ENCODE measurements at places on chromosomes 16 and 17.

- no peak for DNase-seq
Observed at GRCh38 chr17:77881545-77881944, 77.0 kb upstream of the TNRC6C start.

DNA sequence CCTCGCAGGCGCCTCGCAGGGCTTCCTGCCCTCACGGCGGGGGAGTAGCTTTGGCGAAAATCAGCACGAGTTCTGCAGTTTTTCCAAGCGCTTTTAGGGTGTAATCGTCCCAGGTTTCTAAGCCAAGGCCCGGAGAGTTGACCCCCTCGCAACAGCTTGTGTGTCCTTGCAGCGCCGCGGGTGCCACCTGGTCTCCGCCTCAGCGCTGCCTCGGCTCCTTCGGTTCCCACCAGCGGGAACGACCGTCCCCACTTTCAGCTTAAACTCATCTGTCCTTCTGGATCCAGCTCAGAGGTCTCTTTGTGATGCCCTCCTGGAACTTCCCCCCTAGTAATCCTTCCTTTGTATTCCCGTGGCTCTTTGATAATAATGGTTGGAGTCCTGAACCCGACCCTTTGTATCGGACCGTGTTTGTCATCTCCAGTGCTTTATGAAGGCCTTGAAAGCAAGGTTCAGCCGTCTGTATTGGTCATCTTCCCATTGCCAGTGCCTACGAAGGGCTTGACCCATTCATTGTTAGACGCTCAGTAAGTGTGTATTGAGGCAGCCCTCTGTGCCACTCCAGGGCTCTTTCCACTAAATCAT, 858 bp upstream of the SMARCE1 start:
- DNase-seq = no peak

DNA sequence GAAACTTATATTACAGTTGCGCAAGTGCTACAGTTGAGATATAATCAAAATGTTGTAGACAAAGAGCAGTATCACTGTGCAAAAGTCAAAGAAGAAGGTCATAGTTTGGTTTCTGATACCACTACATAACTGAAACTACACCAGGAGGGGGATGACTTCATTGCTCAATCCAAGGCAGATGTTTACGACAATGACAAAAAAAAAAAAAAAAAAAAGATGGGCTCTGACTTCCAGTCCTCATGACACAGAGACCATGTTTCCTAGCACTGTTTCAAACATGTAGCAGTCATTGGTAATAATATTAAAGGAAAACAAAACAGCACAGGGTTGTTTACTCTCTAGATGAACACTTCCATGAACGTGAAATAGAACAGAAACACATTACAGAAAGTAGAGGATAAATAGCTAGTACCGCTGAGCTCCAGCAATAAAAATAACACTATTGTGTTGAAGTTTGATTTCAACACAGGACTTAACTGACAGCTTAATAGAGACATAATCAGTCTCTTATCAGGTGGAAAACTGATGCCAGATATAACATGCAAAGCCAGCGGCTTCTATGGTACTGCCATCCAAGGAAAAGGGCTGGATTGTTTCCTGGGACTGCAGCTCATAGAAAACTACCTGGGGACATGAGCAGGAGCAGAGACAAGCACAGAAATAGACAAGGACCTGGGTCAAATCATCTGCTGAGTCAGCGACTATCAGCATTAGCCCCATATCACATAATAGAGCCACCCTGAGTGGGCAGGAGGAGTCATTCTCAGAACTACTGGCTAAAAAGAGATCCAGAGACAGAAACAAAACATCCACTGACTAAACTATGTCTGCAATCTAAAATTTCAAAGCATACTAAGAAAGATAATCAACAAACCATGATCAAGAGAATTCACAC, 463.6 kb upstream of the SOX9 start:
- DNase-seq = no peak

GRCh38 chr17:82239401-82239925, 10.6 kb downstream of the SLC16A3 start:
- no peak for DNase-seq

DNA sequence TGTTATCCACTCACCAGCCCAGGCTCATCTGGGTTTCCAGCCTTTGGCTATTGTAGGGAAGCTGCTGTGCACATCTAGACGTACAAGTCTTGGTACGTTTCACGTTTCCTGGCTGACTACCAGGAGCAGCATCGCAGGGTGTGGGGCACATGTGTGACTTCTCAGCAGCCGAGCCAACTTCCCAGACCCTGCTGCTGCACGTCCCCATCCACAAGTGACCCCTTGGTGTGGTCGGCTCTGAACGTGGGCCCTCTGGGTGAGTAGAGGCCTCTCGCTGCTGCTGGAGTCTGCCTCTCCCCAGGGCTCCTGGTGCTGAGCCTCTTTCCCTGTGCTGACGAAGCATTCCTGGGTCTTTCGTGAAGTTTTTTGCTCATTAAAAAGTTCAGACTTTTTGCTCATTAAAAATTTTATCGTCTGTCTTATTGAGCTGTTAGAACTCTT, 70.2 kb upstream of the ZNF750 start:
- DNase-seq = no peak

- no peak for DNase-seq
Observed at GRCh38 chr17:31310886-31311285, 3.0 kb downstream of the EVI2B start.

- DNase-seq = no peak
Observed at GRCh38 chr16:22732400-22732799, 81.6 kb upstream of the HS3ST2 start.

- DNase-seq = no peak
Observed at GRCh38 chr16:54253118-54253517, 33.5 kb downstream of the IRX3 start.

GRCh38 chr16:25914357-25914962, 222.7 kb downstream of the HS3ST4 start:
- no peak for DNase-seq

DNA sequence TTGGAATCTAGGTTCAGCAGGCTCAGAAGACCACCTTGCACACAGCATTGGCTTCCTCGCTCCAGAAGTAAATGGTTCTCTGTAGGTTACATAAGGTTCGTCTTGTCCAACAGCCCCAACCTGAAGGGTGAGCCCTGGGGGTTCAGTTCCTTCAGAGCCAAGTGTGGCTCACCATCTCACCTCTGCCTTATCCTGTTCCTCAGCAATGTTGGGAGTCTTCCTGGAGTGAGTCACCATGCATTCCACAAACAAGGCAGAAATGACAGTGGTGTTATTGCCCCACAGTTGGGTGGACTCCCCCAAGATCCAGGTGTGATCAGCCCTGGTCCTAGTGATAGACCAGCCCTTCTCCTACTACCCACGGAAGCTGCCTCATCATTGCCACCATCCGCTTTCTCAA, 26.8 kb upstream of the SMPD3 start:
- no peak for DNase-seq

- DNase-seq = no peak
Observed at GRCh38 chr16:12901204-12901596, 198 bp upstream of the SHISA9 start.

GRCh38 chr16:598823-599739, 9.2 kb downstream of the RAB40C start:
- no peak for DNase-seq

GRCh38 chr17:79832218-79833109, 6.8 kb downstream of the CBX4 start:
- DNase-seq = no peak

DNA sequence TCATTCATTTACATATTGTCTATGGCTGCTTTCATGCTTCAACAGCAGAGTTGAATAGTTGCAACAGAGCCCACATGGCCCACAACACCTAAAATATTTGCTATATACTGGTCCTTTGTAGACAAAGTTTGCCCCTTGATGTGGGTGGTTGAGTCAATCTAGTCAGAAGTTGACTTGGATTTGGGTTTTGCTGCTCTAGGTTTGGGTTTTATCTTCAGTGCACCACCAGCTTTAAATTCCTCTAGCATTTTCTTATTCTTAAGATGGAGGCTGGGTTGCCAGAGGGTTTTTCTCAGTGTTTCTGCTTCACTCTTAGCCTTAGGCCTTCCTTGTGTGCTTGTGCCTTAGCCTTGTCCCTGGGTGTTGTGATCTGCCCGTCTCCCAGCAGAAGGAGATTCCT, 51.0 kb downstream of the CCDC182 start:
- DNase-seq = no peak

- no peak for DNase-seq
Observed at GRCh38 chr17:82230609-82231311, 1.9 kb downstream of the SLC16A3 start.

DNA sequence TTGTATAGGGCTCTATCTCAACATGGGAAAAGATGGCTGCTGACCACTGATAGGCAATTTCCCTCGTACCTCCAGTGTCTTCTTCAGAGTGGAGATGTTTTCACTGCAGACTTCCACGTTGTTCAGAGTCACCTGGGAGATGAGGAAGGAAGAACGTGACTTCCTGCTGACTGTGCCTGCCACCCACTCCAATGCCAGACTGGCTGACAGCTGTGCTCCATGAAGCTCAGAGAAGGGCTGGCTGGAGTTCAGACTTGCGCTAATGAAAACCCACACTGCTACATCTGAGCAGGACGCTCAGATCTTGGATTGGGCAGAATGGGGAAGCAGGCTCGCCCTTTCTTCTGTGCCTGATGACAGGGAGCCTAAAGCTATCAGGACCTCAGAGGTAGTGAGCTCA, 33.1 kb downstream of the COG4 start:
- DNase-seq = no peak

DNA sequence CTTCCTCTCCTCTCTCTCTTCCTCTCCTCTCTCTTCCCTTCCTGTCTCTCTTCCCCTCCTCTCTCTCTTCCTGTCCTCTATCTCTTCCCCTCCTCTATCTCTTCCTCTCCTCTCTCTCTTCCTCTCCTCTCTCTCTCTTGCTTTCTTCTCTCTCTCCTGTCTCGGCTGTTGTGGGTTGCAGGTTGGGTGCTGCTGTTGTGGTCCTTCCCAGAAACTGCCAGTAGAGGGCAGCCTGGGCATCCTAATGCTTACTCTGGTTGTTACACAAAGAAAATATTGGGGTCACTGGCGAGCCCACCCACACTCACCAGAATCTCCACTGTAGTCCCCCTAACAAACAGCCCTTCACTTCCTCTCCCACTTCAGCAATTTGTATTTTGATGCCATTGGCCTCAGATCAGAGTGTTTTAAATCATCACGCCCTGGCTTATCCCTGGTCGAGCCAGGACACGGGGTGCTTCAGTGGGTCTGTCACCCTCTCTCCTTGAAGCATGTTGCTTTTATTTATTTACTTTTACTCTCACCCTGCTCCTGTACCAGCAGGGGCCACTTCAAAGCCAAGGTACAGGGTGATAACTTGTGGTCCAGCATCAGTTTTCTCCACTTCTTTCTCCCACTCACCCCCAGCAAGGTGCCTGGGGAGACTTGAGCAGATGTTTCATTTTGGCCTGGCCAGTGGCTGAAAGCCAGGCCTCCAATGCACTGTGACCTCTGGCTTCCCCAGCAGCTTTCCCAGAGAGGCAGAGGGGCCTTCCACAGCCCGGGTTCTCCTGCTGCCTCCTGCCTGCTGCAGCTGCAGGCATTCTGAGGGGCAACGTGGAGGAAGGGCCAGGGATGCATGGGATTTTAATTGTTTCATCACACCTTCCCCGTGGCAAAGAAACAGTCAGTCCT, 4.7 kb upstream of the MMP15 start:
- DNase-seq = peak; percentile 38

- DNase-seq = no peak
Observed at GRCh38 chr17:10603931-10604330, 53.2 kb downstream of the MYH3 start.

GRCh38 chr17:47665655-47666054, 15.9 kb downstream of the KPNB1 start:
- no peak for DNase-seq

DNA sequence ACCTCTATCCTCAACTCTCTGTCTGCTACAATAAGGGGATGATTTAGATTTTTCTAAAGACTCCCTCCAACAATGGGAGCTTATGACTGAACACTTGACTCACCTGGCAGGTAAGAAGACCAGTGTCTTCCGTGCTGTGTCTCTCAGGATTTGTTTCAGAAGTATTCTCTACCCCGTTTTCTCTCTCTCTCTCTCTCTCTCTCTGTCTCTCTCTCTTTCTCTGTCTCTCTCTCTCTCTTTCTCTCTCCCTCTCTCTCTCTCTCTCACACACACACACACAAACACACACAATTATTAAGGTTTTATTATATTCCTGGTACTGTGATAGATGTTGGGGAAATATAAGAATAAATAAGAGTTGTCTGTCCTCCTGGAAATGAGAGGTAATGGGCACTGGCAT, 263.9 kb downstream of the TOX3 start:
- DNase-seq = no peak

DNA sequence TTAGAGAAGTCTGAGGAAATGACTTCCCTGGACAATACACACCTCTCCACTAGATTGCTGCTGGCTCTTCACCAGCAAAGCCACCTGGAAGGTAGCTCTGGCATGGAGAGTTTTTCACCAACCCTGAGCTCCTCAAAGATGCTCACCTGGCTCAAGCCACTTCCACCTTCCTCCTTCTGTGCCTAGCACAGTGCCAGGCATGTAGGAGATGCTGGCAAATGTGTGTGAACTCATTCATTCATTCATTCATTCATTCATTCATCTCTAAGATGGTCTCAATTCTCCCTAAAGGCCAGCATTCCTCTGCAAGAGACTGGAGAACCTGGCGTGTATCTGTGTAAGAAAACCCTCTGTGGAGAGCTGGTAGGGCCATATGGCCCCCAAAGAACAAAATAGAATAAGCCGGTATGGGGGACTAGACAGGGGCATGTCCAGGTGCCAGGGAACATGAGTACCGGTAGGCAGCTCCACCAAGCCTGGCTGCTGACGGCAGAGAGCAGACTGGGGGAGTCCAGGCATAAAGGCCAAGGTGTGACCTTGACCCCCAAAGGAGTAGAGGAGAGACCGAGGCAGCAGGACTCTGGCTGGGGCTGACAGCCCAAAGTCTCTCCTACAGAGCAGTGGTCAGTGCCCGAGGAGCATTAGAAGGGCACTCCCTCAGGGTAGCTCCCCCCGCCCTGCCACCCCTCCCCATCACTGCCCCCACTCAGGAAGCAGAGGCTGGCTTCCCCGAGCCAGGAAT, 132.2 kb upstream of the TNRC6C start:
- no peak for DNase-seq

GRCh38 chr17:33217891-33218290, 75.2 kb downstream of the ASIC2 start:
- DNase-seq = no peak

- DNase-seq = no peak
Observed at GRCh38 chr17:55576237-55576995, 65.2 kb upstream of the SMIM36 start.
